Muscle of arm (tissue), 14 donors: ENCODE measurements at places on chromosomes 3 and 15.

DNA sequence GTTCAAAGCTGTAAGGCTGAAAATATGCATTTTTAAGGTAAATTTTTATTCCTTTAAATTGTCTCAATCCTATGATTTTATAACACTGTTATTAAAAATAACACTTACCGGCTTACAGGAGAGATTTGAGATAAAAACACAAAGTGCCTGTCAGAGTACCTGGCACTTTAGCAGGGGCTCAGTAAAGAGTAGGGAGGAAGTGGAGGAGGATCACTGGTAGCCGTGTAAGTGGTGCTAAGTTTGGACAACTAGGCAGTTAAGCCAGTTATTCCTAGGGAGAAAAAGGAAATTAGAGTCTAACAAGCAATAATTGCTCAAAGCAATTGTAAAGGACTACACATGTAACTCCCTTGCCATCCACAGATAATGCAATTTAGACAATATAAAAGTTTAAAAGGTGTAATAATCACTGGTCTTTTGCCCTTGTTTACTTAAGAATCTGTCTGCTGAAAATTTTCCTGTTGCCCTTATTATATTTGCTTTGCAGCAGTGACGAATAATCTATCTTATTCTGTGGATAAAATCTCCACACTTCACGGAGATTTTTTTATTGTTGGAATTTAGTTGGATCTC lies 204.8 kb downstream of the CDIN1 start:
- DNase-seq, result no peak

- DNase-seq, result no peak
Measured at GRCh38 chr3:72630327-72630968, 217.8 kb downstream of the SHQ1 start.

DNA sequence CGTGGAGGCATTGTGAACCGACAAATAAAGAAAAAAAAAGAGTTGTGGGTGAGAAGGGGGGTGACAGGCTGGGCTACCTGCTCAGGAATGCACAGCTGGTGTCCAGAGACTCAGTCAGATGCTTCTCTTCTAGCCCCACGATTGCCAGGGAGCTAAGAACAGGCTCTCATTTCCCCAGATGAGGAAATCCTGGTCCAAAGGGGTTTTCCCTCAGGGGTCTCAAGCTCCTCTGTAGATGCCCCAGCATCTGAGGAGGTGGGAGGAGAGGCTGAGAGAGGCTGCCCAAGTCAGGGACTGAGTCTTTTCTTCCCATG lies 35.5 kb downstream of the BNC1 start:
- DNase-seq, result no peak

- no peak for DNase-seq
Measured at GRCh38 chr3:156455839-156456238, 99.1 kb downstream of the SSR3 start.

GRCh38 chr15:25736461-25736860 lies 126.7 kb downstream of the ATP10A start:
- DNase-seq, result no peak

- no peak for DNase-seq
Measured at GRCh38 chr3:190491533-190492054, 22.3 kb upstream of the IL1RAP start.

DNA sequence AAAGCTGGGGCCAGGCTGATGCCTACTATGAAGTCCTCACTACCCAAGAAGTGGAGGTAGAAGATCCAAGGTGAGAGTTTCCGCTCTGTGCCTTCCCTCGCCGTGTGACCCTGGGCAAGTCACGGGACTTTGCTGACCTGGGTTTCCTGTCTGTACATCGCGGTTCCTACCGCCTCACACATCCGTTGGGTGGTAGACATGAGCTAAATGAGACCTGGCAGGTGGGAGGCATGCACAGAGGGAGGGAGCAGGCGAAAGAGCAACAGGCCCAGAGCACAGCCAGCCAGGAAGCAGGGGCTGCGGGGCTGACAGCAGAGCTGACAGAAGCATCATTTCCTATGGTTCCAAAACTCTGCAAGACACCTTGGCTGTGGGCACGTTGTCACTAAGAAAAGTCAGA lies 157.3 kb upstream of the BHLHE40 start:
- no peak for DNase-seq

- DNase-seq, result no peak
Measured at GRCh38 chr3:173009410-173009809, 131.6 kb downstream of the SPATA16 start.

DNA sequence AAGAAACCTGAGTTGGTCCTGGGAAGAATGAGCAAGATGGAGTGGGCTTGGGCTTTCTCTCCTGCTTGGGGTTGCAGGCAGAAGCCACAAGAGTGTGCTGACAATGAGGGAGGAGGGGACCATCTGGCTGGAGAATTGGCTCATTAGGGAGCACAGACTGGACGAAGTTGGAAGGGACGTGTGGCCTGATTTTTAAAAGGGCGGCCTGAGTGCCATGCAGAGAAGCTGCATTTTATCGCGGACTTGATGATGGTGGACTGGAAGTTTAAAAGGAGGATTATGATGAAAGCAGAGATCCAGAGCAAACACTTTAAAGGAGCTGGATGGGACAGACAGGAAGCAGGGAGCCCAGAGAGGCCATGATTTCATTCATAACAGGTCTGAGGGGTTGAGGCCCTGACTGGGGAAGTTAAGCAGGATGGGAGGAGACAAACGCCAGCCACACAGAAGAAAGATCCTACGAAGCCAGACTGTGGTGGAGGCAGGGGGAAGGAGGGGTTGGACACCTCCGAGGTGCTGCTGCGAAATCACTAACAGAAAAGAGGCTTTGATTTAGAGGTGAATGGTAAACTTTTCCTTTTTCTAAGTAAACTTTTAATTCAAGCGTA lies 23.6 kb downstream of the TLNRD1 start:
- DNase-seq, result no peak

DNA sequence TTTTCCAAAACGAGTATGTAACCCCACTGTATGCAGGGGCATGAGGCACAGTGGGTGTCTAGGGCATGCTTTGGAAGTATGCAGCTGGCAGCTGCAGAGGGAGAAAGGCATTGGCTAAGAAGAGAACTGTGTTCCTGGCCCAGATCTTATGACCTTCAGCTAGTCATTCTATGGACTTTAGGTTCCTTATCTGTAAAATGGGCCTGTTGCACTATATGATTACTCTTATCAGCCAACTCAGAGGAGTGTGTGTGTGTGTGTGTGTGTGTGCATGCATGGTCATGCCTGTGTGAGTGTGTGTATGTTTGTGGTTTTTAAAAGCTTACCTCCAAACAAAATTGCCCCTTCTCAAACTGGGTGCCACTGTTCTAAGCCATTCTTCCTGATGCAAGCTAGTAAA lies 27.4 kb upstream of the CHST2 start:
- DNase-seq, result no peak

- no peak for DNase-seq
Measured at GRCh38 chr3:130758624-130759369, 12.2 kb upstream of the PIK3R4 start.

- DNase-seq, result peak; percentile 30
Measured at GRCh38 chr15:78204351-78205309, 29.7 kb downstream of the ACSBG1 start.

DNA sequence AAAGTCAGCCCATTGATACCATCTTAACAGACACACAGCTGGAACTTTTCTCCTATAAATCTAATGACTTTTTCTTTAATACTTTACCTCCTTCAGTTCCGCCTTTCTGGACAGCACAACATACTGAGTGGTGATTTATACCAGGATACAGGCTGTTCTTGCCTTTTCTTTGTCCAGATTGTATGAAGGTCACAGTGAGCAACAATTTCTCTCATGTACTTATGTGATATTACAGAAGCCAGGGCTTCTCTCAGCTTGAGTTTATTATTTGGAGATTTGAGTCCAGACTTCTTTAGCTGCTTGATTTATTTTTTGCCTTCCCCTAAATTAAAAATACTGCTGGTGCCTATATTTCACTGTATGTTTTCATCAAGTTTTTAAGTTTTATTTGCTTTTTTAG lies 976.0 kb downstream of the ROBO2 start:
- DNase-seq, result no peak

DNA sequence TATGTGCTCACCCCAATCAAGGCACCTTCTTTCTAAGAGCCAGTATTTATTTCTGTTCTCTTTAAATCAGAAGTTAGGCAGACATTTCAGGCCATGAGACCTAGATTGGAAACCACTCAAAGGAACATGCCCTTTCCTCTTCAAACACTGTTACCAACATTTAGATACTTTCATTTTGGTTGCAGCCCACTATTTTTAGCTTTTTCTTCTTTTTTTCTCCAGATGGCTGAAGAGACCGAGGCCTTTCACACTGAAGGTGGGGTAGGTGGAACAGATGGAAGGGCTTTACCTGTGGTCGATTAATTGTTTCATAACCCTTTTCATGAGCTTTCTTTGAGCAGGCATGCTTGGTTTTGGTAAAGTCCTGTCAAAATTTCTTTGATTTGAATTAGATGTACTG lies 10.9 kb upstream of the LZTFL1 start:
- no peak for DNase-seq

GRCh38 chr3:14687360-14687759 lies 12.4 kb downstream of the C3orf20 start:
- no peak for DNase-seq

GRCh38 chr3:31968369-31968926 lies 12.6 kb downstream of the OSBPL10 start:
- DNase-seq, result no peak

GRCh38 chr3:10469441-10470119 lies 35.8 kb downstream of the ATP2B2 start:
- no peak for DNase-seq

DNA sequence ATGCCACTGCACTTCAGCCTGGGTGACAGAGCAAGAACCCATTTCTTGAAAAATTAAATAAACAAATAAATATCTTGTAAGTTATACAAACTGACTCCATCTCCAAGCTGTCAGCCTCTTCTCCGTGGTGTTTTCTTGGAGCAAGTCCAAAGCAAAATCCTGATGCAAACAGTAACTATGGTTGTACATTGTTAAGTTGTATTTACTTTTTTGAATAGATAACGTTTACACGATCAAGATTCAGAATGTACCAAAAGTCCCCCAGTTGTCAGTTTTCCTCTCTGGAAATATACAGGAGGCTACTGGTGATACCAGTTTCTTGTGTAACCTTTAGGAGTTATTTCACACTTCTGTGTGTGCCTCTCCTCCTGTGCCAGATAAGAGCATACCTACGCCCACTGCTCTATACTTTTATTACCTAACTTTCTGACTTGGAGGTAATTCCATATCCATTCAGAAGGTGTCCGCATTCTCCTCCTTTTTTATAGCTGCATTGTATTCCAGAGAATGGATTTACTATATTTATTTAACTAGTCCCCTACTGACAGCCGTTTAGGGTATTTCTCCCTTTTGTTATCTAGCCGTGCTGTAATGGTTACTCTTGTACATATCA lies 14.2 kb downstream of the CMTM7 start:
- DNase-seq, result no peak

GRCh38 chr3:114994554-114995341 lies 152.3 kb downstream of the ZBTB20 start:
- no peak for DNase-seq

DNA sequence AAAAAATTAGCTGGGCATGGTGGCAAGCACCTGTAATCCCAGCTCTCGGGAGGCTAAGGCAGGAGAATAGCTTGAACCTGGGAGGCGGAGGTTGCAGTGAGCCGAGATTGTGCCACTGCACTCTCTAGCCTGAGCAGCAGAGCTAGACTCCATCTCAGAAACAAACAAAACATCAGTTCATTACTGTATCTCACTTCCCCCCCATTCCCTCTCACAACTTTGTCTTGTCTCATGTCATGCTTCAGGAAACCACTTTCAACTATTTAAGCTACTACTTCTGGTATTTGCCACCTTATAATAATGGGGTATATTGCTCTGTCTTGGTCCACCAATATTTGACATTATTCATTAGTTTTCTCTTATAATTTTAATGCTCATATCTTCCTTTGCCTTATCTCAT lies 26.2 kb downstream of the PIK3CA start:
- DNase-seq, result no peak

DNA sequence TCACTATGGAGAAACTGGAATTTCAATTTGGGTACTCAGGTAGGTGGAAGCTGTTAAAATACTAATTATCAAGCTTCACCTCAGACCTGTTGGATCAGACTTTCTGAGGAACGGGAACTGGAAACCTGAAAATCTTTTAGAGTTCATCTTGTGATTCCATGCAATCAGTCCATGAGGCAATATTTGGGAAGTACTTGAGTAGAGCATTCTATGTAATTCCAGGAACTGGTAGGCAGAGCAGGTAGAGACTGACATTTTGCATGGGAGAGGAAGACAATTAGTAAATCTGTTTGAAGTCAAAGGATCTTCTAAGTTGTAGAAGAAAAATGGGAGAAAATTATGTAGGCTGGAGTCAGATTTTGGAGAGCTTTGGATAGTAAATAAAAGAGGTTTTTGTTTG lies 43.1 kb downstream of the FGF7 start:
- DNase-seq, result no peak

- peak; percentile 68 for DNase-seq
Measured at GRCh38 chr3:113275929-113276750, 64.8 kb downstream of the BOC start.

DNA sequence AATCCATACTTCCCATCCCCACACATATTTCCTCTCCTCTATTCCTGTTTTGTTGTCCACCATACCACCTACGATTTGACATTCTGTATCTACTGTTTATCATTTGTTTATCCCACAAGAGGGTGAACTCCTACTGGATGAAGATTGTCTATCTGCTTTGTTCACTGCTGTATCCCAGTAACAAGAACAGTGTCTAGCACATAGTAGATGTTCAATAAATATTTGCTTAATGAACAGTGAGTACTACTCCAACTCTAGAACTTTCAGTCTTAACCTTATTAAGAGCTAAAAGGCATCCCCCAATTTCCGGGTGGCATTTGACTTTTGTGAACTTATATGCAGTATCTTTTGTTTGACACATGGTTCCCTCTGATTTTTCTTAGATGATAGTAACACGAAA lies 1.3 kb downstream of the PYGO1 start:
- no peak for DNase-seq

DNA sequence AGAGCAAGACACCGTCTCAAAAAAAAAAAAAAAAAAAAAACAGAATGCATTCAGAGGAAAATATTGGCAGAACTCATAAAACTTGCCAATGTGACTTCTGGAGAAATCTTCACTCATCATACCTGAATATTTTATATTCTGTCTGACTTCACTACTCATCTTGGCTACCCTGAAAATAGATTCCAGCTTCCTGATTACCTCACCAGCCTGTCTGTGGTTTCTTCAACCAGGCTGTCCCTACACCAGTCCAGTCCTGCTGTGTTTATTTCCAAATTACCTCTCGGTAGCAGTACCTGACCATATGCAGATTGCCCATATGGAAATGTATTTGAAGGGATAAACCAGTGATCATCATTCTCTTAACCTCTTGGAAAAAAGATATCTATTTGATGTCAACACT lies 9.3 kb upstream of the P3H2 start:
- no peak for DNase-seq

DNA sequence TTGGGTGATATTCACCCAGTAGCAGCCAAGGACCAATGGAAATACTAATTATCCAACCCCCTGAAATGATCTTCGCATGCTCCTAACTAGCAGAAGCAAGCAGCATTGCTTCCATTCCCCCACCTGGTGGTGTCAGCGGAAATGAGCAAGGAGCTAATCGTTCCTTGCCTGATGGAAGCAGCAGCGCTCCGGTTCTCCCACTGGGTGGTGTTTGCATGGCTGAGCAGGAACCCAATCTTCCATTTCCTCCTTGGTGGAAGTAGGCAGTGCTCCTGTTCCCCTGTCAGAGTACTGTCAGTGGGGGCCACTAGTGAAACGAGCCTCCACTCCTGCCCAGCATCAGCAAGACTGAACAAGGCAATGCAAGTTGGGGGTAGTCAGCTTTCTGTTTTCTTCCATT lies 311.5 kb downstream of the CACNA2D3 start:
- DNase-seq, result no peak

GRCh38 chr3:186849374-186849975 lies 7.0 kb downstream of the ADIPOQ start:
- no peak for DNase-seq

- DNase-seq, result no peak
Measured at GRCh38 chr3:133992381-133992780, 37.3 kb downstream of the SLCO2A1 start.
